ENCODE measurements at places on chromosomes 5 and 9.

DNA sequence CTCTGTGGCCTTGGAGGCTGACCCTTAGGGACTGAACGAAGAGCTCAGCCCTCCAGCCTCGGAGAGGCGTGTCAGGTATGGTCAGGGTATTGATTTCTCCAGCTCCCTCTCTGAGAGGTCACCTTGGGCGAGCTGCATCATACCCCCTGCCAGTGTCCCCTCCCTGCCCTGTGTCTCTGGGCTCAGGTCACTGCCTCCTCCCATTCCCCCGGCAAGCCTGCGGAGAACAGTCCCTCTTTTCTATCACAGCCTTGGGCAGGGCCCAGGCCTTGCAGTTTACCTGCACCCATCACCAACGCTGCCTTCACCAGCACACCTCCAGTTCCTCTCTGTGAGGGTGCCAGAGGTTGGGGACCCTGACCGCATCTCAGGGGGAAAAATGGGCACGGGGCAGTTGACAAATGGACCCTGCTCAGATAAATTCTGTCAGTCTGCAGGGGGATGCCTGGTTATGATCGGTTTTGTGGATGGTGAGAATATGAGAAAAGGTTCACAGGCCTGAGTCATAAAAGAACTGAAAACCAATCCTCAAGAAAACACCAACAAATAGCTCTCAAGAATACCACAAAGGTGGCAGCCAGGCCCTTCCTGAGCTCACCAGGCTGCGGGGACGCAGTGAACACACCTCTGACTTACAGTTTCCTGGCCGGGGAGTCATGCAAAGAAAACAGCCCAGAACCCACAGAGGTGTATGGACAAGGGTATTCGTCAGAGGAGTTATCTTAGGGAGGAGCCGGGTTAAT, 24.7 kb upstream of the RXRA start:
- no peak for DNase-seq

GRCh38 chr5:38831909-38832308, 13.9 kb upstream of the OSMR start:
- no peak for DNase-seq

GRCh38 chr5:6745706-6746222, 32.5 kb downstream of the TENT4A start:
- no peak for DNase-seq

- no peak for DNase-seq
These were observed 38.3 kb downstream of the SLC6A3 start for GRCh38 chr5:1406681-1407640.

- DNase-seq: no peak
These were observed 3.5 kb downstream of the ARHGEF28 start for GRCh38 chr5:73629456-73629855.

GRCh38 chr9:130680836-130681768, 12.5 kb upstream of the EXOSC2 start:
- DNase-seq: peak; percentile 68

DNA sequence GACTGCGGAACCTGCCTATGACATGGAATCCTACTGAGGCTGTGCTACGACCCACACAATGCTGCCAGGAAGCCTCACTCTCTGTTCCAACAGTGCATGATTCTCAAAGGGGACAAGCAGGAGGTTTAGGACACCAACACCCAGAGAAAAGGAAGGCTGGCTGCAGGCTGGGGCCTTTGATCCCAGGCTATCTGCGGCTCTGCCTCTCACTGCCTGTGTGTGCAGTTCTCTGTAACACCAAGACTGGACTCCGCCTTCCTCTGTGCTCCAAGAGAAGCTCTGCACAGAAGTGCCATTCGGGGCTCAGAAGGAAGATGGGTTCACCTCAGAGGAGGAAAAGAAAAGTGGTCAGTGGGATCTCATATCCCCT, 20.5 kb downstream of the ANKH start:
- DNase-seq: no peak

GRCh38 chr9:78320875-78321496, 24.1 kb downstream of the PSAT1 start:
- no peak for DNase-seq

- DNase-seq: no peak
These were observed 20.0 kb upstream of the CYFIP2 start for GRCh38 chr5:157245886-157246285.

DNA sequence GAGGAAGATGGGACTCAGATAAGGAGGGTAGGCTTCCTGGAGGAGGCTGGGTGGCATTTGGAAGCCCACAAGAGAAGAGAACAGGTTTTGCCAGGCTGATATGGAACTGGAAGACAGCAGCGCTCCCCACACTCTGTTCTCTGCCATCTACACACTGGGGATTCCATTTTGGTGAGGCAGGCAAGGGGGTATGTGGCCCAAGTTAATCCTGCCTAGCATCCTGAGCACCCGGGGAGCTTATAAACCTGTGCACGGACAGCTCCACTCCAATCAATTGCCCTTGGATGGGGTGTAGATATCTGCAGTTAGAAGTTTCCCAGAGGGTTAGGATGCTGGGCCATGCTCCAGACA, 158.8 kb downstream of the MACROH2A1 start:
- no peak for DNase-seq

GRCh38 chr9:98009437-98009836, 26.3 kb downstream of the ANP32B start:
- no peak for DNase-seq

- no peak for DNase-seq
These were observed 203.1 kb upstream of the PPP1R2B start for GRCh38 chr5:156647034-156647451.

DNA sequence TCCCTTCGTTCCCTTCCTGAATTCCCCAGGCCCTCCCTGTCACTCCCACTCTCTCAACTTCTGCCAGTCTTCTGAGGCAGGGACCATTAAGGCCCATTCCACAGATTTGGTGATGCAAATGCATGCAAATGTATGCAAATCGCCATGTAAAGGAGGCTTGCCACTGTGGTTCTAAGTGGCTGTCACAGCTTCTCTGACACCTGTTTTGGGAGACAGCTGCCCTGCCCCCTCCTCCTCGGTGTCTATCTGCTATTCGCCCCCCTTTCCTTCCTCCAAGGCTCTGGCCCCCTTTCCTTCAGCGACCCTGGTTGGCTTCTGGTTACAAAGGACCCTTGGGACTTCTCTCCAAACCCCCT, 10.5 kb upstream of the ARAP3 start:
- DNase-seq: no peak

GRCh38 chr5:171821286-171821685, 35.7 kb downstream of the SMIM23 start:
- DNase-seq: no peak

- no peak for DNase-seq
These were observed 343.2 kb downstream of the DEPDC1B start for GRCh38 chr5:60356745-60357144.

DNA sequence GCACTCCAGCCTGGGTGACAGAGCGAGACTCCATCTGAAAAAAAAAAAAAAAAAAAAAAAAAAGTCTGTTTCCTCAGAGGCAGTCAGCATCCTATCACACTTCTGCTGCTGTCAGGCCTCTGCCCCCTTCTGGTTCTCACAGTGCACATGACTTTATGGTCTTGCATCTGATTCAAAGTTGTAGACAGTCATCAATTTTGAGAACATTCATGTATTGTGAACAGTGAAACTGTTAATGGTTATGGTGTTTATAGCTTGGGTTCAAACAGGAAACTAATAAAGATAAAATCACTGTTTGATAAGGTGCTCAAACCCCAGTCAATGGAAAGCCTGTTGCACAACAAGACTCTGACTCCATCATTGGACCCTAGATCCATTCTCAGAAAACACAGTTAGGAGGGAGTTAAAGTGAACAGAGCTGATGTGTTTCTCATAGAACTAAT, 61.4 kb downstream of the FOXD1 start:
- no peak for DNase-seq

DNA sequence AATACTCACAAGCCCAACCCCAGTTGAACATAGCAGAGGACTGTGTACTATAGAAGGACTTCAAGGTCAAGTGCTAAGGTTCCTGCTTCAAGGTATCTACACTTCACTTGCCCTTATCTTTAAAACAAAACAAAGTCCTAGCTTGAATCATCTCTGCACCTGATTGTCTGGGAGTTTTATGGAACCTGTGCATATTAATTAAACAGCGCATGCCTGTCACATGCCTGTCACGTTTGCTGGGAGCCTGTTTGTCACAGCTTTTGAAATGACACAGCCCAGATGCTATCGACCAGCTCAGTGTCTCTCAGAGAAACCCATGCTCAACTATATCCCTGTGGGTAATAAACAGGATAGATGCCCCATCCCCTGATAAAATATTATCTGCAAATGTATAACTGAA, 476.0 kb downstream of the ZSWIM6 start:
- no peak for DNase-seq

DNA sequence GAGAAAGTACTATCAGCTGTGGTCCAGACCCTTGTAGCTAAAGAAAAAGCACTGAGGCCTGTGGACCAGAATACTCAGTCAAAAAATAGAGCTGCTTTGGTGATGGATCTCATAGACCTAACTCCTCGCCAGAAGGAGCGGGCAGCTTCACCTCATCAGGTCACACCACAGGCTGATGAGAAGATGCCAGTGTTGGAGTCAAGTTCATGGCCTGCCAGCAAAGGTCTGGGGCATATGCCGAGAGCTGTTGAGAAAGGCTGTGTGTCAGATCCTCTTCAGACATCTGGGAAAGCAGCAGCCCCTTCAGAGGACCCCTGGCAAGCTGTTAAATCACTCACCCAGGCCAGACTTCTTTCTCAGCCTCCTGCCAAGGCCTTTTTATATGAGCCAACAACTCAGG, 8.9 kb downstream of the RAB24 start:
- DNase-seq: no peak

DNA sequence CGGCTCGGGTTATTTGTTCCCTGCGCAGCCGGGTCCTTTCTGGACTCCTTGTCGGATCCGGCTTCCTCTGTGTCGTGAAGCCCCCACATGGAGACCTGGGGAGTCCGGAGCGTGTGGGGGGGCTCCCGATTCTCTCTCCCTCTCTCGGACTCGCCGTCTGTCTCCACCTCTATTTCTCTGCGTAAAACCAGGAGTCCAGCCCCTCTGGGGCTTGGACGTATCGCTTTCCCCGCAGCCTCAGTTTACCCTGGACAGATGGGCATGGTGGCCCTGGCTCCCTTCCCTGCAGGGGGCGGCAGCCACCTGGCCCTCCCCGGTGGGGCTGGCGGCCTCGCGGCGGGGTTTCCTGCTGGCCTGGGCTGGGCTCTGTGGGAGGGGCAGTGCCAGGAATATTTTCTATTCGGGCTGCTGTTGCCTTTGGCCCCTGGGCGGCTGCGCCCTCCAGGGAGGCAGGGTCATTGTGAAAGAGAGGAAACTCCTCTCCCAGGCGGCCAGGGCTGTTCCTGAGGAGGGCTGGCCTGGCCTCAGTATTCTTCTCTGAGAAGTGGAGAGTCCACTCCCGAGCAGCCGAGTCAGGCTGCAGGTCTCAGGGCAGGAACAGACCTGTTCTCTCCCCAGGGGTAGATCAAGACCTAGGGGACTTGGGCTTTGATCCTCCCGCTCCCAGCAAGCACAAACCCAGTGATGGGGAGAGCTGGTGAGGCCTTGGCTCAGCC, 665 bp downstream of the ASS1 start:
- no peak for DNase-seq

GRCh38 chr9:12629067-12629466, 64.1 kb upstream of the TYRP1 start:
- DNase-seq: no peak

DNA sequence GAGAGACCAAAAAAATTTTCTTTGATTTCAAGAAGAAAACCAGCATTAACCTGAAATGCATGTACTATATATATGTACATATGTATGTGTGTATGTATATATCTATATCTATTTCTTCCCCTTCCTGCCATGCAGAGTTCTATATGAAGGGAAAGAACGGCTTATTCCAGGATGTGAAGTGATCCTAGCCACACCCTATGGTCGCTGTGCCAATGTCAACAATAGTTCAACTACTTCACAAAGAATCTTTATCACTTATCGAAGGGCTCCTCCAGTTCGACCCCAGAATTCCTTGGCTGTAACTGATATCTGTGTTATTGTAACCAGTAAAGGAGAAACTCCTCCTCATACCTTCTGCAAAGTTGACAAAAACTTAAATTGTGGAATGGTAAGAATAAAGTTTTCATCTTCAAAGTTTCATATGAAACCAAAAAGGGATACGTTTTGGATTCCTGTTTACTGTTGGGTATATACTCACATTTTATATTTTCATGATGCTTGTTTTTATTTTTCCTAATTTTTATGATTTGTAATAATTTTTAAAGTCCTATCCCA, 56.2 kb downstream of the DENND4C start:
- no peak for DNase-seq

GRCh38 chr9:22119522-22120158, 110.5 kb upstream of the CDKN2B start:
- no peak for DNase-seq

DNA sequence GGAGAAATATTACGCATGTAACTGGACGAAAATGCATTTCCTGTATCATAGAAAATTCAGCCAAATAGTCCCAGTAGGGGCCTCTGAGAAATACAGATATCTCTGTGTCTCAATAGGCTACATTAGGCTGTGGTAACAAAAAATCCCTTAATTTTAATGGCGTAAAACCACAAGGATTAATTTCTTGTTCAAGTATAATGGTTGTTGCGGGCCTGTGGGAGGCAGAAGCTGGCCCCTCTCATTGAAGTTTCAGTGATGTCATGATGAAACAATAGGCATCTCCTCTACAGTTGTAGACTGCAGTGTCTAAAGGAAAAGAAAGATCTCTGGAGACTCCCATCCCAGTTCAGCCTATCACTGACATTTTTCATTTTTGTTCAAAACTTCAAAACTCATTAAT, 1625.6 kb upstream of the C9orf72 start:
- DNase-seq: no peak

DNA sequence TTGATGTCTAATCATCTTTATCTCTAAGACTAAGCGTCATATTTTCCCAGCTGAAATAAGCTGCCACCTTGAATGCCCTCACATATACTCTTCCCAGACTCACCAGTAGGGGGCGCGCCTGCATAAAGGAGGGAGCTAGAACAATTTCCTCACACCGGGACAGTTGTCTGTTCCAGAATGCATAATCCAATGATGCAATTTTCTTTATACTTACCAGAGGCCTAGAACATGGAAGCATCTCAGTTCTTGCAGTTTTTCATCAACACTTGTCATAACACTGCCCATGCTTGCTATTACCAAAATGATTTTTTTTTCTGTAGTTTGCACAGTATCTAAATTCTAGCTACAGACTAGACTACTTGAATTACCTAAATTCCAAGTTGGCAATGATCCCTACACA, 203.9 kb downstream of the FRMD3 start:
- peak; percentile 10 for DNase-seq

DNA sequence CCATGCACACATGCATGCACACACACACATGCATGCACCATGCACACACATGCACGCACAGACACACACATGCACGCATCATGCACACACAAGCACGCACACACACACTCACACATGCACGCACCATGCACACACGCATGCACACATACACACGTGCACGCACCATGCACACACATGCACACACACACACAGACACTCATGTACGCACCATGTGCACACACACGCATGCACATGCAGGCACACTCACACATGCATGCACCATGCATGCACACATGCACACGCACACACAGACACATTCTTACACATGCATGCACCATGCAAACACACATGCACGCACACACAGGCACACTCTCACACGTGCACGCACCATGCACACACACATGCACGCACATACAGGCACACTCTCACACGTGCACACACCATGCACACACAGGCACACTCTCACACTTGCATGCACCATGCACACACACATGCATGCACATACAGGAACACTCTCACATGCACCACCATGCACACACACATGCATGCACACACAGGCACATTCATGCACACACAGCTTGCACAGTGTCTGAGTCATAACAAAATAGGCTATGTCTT, 117.5 kb downstream of the TENT4A start:
- no peak for DNase-seq

Data from NCI-H510A (cell line).